ENCODE measurements at places on chromosomes 6 and 20.

DNA sequence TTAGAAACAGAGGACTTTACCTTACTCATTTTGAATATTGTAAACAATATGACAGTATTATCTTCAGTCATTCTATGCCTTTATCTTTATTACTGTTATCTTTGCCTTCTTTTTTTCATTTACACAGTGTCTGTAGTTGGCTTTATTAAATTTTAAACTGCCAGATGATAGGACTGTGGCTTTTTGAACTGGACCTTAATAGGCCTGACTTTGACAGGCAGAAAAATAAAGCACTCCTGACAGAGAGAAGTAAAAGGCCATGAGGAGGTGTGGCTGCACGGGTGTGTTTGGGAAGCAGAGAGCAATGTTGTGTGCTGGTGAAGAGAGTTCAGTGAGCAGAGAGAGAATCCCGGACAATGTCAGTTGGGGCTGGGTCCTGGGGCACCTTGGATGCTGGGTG lies 7.8 kb downstream of the TRIM40 start:
- DNase-seq, result no peak

DNA sequence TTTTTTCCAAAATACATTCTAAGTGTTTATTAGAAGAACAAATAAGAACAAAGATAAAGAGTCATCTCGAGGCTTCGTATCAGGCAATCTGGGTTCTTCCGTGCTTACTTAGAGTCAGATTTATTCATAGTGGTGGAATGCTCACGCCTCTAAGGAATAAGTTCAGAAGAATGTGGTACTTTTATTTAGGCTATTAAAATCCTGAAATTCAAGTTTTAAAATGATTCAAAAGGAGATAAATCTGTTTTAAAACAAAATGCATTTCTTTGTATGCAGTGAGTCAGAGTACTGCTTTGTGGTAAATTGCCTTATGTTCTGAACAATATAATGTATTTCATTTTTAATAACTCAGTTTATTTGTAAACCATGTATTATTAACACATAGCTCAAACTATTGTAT lies 89.1 kb downstream of the FUT9 start:
- no peak for DNase-seq

- no peak for DNase-seq
Measured at GRCh38 chr6:160082627-160083026, 39.0 kb upstream of the SLC22A1 start.

DNA sequence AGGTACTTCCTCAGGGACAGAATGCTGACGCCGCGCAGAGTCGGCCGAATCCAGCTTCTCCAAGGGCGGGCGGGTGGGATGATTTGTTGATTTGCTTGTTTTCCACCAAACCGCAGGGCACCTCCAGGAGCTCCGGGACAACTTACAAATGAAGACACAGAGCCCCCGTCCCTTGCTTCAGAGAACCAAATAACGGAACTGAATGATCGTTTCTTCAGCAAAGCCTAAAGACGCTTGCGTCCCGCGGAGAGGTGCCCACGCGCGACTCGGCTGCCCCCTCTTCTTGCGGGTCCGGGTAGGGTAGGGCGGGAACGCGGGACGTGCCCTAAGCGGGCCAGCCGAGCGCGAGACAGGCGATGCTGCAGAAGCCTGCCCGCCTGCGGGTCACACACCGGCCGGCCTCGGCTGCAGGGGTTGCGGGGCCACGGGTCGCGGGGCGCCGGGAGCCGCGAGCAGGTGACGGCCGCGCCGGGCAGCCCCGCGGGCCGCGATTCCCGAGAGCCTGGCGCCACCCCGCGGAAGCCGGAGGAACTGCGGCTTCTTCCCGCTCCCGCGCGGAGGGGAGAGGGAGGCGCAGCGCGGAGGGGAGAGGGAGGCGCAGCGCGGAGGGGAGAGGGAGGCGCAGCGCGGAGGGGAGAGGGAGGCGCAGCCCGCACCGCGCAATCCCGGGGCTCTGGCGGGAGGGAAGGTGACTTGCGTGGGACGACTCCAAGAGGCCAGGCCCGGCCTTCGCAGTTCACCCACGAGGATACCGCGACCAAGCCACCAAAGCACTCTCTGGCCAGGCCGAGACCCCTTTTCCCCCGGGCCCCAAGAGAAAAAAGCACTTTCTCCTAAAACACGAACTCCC lies 7.7 kb upstream of the FOXF2 start:
- DNase-seq, result peak; percentile 71

DNA sequence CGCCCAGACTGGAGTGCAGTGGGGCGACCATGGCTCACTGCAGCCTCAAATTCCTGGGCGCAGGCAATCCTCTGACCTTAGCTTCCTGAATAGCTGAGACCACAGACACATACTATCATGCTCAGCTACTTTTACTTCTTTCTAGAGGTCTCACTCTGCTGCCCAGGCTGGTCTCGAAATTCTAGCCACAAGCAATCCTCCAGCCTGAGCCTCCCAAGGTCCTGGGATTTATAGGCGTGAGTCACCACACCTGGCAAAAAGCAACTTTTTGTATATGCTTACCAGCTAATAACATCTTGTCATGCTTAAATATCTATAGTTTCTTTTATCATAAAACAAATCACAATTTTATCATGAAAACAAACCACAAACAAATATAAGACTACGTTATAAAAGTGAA lies 23.0 kb downstream of the RNASET2 start:
- DNase-seq, result no peak

DNA sequence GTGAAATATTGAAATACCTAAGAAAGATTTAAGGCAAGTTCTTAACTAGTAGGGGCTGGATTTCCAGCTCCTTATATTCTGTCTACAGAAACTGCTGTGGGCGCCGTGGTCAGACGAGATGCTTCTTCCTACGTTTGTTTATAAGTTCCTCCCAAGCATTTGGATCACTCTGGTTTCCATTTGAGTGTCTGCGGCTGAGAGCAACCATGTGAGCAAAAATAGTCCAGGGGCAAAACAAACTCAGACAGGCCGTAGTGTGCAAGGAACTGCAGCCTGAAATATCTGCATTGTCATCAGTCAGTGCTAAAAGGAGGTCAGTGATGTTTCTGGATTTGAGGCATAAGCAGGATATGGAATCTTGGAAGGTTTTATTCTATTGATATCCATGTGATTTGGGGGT lies 485.9 kb upstream of the JAG1 start:
- DNase-seq, result peak; percentile 64

GRCh38 chr20:1309439-1309847 lies 19.5 kb downstream of the SDCBP2 start:
- no peak for DNase-seq

DNA sequence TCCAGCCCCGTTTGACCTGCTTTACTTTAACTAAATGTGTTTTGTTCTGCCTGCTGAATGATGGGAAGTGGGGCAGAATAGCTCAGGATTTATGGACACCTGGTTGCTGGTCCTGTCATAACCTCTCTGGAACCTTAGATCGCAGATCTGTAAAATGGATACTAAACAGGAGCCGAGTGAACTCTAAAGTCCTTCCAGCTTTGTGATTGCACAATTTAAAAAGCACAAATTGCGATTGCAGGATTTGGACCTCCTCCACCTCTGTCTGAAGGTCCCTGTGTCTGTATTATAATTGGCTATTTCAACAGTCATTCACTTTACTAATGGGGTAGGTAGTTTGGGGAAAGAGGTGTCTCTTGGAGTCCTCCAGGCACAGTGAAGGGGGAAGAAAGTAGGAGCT lies 220.4 kb downstream of the LY86 start:
- no peak for DNase-seq

DNA sequence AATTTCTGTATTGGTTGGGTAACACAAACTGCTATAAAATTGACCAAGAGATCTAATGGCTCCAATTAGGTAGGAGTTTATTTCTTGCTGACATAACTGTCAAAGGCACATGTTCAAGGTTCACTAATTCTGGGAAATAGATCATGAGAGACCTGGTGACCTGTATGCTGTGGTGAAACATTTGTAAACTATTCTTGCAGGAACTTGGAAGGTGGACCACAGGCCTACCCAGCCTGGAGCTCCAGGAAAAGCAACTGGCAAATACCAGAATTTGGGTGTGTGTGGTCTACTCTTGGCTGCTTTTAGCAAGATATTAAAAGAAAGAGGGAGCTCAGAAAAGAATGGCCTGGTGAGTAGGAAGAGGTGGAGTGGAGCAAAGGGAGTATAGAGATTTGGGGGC lies 184.6 kb downstream of the QKI start:
- DNase-seq, result no peak

DNA sequence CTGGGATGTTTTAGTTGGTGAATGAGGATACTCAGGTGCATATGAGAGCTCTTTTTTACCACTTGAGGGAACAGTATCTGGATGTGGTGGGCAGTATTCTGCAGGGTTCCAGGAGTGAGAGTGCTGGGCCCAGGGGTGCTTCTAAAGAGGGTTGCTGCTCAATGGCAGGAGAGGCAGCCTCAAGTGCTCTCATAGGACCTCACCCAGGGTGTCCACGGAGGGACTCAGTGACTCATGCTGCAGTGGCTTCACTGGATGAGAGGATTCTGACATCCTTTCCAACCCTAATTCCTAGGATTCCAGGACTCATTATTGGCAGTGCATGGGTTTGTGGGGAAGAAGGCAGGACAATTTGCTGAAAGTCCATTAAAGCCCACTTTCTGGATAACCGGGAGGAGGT lies 176.6 kb upstream of the FERMT1 start:
- no peak for DNase-seq

DNA sequence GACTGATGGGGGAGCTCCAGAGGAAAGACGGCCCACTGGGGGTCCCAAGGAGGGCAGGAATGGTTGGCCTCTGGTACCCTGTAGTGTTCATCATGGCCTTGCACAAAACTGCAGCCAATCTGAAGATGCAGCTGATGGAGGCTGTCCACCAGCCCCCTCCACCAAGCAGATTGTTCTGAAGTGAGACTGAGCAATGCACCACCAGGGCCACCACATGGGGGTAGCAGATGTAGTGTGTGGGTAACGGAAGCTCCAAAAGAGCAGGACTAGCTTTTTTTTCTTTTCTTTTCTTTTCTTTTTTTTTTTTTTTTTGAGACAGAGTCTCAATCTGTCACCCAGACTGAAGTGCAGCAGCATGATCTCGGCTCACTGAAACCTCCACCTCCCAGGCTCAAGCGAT lies 181.0 kb upstream of the MYLIP start:
- DNase-seq, result no peak

DNA sequence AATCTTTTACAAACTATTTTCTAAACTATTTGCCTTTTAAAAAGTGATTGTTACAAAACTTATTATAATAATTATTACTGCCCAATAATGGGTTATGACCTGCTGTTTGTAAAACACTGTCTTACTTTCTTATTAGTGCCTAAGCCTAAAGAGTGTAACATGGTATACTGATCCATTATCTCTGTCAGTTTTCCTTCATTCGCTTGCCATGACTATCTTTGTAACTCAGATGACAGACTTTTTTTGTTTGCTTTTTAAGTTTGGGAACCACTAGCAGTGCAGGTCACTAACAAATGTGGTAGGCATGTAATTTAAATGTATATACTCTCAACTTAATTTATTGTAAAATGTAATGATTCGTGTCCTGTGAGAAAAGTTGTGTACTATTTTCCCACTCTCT lies 9.9 kb upstream of the TFB1M start:
- no peak for DNase-seq

GRCh38 chr6:104958178-104959025 lies 1.5 kb downstream of the LIN28B start:
- DNase-seq, result no peak

GRCh38 chr6:148349466-148349865 lies 6.8 kb downstream of the SASH1 start:
- DNase-seq, result no peak

GRCh38 chr6:36749829-36750489 lies 52.3 kb downstream of the RAB44 start:
- DNase-seq, result no peak

GRCh38 chr20:11076434-11077105 lies 402.8 kb upstream of the JAG1 start:
- DNase-seq, result no peak

GRCh38 chr20:7858734-7859250 lies 81.5 kb downstream of the HAO1 start:
- DNase-seq, result peak; percentile 26

- DNase-seq, result peak; percentile 49
Measured at GRCh38 chr20:43752561-43753301, 25.9 kb upstream of the GTSF1L start.

DNA sequence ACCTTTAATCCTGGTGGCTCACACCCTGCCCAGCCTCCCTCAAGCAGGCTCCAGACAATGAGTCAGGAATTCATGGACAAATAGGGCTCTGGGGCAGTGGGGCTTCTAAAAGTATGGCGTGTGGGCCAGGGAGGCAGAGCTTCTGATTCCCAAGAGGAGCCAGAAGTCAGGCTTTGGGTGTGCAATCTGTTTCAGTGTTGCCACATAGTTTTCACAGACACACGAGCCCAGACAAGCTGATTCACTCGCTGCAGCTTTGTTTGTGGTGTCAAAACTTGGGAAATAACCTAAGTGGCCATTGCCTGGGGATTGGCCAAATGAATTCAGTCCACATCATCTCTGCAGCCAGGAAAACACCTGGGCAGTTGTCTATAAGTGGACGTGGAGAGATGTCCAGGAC lies 9.2 kb downstream of the PEDS1 start:
- DNase-seq, result no peak

DNA sequence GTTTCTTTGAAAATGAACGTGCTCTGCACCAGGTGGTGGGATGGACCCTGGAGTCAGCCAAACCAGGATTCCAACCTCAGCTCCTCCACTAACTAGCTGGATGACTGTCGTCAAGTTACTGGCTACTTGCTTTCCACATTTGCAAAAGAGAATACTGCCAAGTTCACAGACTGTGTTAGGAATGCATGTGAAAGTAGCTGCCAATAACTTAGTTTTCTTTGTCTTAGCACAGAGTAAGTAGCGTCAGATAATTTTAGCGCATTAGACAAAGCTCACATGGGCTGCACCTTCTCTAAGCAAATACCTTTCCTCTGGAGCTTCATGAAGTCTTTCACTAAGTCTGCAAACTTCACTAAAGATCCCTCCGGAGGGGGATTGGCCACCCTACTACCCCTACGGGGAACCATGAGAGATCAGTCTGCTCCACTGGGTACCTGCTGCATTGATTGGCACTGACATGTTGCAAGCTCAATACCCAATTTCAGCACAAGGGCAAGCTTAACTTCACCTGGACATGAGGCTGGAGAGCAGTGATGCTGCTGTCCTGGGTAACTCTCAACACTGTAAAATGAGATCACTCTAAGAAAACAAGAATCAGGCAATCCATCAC lies 113.9 kb downstream of the MBOAT1 start:
- no peak for DNase-seq
